ENCODE measurements at places on chromosomes 11 and 22.

DNA sequence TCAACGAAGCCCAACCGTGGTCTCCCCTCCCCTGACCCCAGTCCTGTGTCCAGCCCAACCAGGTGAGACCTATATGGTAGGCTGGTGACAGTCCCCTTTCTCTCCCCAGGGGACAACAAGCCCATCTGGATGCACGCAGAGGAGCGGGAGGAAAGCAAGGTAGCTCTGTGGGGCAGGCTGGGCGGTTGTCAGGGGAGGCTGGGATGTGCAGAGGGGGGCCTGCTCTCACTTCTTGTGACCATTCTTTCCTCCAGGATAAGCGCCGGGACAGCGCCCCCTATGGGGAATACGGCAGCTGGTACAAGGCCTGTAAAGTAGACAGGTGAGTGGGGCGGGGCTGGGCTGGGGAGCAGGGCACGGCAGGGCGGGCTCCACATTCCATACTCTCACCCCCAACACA lies 3.5 kb upstream of the RAB1B start:
- DNase-seq, result peak; percentile 51

- DNase-seq, result no peak
Measured at GRCh38 chr22:37843741-37844089, 419 bp downstream of the ANKRD54 start.

GRCh38 chr11:71446942-71447688 lies 1.1 kb downstream of the DHCR7 start:
- DNase-seq, result peak; percentile 92

DNA sequence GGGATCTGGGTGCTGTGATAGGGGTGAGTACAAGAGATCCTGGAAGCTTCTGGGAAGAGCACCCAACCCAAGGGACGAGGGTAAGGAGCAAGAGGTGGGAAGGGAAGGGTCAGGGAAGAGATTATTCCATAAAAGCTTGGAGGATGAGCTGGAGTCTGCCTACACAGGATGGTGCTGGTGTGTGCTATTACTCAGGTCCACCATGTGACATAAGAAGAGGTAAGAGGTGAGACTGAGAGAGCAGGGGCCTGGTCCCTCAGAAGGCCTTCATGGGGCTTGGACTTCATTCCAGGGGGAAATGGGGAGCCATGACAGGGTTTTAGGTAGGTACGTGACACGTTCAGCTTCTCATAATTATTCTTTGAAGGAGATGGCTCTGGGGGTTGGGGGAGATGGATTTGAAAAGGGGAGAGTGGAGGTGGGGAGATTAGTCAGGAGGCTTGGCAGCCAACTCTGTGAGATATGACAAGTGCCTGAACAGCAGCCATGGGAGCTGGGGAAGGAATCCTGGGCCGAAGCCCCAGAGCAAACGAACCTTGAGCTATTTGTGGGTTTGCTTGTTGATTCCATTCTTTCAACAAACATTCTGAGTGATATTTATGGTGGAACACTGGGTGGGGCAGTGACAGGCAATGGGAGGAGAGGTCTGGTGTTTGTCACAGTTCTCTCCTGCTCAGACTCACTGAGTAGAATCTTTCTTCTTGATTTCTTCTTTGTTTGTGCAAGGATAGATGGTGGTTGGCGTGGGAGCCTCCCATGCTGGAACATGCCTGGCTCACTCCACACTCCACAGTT lies 11.2 kb upstream of the NCAM1 start:
- DNase-seq, result no peak

DNA sequence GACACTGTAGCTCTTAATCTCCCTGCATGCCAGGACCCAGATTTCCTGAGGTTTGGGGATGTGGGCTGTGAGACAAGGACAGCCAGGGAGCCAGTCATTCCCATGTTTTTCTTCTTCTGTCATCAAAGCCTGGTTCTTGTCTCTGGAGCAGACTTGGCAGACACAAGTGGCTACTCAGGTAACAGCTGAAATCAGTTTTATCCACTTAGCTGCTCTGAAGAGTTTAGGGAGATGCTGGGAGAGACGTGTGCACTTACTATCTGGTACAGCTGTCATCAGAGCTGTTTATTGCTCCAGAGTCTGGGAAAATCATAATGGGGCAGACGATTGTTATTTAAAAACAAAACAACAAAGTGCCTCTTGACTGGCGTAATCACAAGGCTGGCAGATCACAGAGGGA lies 56.6 kb downstream of the CSNK2A3 start:
- no peak for DNase-seq

- DNase-seq, result peak; percentile 91
Measured at GRCh38 chr11:33059331-33060007, 20.1 kb downstream of the TCP11L1 start.

DNA sequence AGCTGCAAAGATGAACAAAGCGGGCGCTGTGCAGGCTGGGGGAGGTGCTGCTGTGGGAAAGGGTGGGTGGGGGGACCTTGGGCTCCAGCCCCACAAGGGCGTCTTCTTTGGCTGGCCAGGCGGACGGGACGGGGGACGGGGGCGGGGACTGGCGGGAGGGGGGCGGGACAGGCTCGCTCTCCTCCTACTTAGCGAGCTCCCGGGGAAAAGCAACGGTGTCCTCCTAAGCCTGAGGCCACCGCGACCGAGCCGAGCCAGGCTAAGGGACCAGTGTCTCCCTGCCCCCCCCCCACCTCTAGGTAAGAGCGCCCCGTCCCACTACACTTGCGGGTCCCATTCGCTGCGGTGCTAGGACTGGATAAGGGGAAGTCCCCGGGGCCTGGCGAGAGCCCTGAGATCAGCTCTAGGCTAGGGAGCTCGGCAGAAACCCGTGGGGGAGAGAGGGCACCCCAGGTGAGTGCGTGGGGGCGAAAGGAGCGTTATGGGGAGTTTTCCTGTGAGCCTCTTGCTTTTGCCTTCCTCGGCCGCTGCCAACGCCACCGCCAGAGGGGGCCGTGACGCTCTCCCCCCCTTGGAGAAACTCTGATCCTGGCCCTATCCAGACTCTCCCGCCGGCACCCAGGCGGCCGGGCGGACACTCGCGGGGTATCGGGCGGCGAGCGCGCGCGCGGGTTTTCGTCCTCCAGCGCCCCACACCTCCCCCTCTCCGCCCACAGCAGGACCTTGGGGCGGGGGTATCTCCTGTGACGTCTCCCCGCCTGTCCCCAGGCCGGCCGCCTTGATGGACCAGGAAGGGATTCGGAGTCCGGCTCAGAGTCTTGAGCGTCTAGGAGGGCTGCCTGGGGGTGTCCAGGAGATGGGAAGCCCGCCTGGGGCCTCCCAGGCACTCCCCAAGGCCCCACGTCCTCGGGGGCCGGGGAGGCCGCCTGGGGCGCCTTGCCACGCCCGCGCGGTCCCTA lies at the start of gene PHLDB1:
TSS of gene PHLDB1 (plus strand) at position 215 of the 959 bp plus-strand sequence. CDS start 6,222 bp downstream, outside the sequence.
- DNase-seq, result peak; percentile 60

DNA sequence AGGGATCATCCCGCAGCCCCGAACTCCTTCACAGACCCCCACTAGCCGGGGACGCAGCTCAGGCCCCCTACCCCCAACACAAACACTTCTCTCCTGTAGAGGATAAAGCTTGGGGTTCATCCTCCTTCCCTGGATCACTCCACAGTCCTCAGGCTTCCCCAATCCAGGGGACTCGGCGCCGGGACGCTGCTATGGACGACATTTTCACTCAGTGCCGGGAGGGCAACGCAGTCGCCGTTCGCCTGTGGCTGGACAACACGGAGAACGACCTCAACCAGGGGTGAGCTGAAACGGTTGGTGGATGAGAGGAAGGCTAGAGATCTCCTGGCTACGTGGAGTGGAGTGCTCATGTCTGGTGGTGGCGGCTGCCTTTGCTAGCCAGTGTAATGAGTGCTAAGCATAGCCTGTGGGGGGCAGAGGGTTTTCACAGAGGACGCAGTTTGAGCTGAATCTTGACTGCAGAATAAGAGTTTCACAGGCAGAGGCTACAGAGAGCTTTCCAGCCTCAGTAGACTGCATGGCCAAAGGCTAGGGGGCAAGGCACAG lies 580 bp downstream of the ILK start:
- DNase-seq, result peak; percentile 43

- peak; percentile 56 for DNase-seq
Measured at GRCh38 chr22:45478108-45478771, 24.4 kb upstream of the FBLN1 start.

GRCh38 chr11:31802609-31802989 lies 8.5 kb downstream of the PAX6 start:
- no peak for DNase-seq

Data from epithelial cell of esophagus (primary cell).